ENCODE measurements at places on chromosomes 12 and 14.

DNA sequence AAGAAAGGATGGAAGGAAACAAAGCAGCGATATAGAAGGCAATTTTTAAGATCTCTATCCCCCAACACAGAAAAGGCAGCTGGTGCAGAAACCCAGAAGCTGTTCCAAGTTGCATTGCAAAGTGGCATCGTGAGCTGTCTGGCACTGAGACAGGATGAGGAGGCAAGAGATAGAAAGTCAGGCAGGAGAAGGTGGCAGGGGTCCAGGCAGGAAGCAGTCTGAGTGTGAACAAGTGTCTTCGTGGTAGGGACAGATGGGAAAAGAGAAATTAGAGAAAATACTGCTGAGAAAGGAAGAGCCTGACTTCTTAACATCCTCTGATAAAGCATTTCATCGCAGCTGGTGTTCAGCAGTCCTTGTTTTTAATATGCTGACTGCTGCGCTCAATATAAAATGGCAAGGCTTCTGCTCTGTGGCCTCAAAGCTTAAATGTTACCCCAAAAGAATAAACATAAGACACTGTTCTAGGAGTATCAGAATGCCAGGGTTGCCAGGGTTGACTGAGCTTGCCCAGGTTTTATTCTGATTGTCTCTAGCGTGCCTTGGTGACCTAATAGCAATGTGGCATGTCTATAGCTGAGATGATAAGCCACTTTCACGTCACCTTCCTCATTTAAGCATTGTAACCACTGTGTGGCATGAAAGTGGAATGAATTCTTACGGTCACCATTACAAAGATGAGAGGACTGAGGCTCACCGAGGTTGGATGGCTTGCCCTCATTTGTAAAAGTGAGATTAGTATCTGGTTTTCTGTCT lies 397.6 kb downstream of the NUAK1 start:
- peak overlapping the region; percentile 71 for H3K27ac ChIP-seq
- H3K27me3 ChIP-seq, result no peaks in the 10 kb centered on the region
- H3K36me3 ChIP-seq, result no peaks in the 10 kb centered on the region
- H3K4me1 ChIP-seq, result peaks cover 73% of the 10 kb centered on the region
- no peak overlapping the region for H3K4me3 ChIP-seq

DNA sequence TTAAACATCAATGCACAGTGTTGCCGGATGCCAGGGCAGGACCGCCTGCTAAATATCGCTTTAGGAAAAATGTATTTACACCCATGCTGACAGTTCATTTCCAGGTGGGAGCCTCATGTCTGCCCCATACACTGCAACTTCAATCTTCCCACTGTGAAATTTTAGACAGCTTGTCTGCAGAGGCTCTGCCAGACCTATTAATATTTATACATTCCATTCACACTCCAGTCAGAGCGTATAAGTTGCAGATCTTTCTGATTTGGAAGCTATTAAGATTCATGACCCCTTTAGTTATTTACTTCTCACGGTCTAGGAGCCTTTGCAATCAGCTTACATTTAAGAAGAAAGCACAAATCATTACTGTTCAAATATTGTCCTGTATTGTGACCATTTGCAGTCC lies 357.4 kb downstream of the ATP23 start:
- DNase-seq, result no peak
- no peaks in the 10 kb centered on the region for H3K36me3 ChIP-seq
- H3K4me3 ChIP-seq, result no peak overlapping the region
- no peaks in the 10 kb centered on the region for H3K27me3 ChIP-seq

GRCh38 chr12:53781228-53781801 lies 29.5 kb upstream of the CISTR start:
- H3K27ac ChIP-seq, result no peak overlapping the region
- H3K4me1 ChIP-seq, result no peaks in the 10 kb centered on the region
- H3K36me3 ChIP-seq, result no peaks in the 10 kb centered on the region
- H3K4me3 ChIP-seq, result no peak overlapping the region
- no peaks in the 10 kb centered on the region for H3K27me3 ChIP-seq

DNA sequence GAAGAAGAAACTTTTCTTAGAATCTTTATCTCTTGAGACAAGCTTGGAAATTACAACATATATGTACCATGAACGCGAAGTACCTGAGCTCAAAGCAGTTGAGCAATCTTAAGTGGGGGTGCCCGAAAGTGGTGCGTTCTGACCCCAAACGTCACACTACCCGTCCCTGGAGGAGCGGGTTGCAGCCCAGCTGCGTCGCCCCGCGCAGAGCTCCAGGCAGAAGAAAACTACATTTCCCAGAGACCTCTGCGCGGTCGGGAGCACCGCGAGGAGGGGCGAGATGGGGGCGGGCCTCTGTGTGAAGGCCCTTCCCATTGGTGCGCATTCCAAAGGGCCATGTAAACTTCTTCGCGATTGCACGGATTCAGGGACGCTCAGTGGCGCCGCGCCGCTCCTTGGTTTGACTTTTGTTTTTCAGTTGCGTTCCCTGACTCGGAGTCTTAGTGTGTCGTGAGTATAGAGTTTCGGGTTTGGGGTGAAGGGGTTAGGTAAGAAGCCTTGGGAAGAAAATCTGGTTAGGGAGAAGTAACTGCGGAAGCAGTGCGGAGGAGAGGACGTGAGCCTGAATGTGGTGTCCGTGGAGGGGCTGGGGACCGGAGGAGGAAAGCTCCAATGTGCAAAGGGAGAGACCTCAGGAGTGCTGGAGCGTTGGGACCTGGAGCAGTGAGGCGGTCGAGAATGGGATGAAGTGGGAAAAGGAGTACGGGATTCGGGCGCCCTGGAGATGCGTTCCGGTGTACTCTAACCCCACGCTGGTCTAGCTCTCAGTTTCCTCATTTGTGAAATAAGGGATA lies at the start of gene CCDC77:
Gene CCDC77 (plus strand): TSS at position 410 of the 794 bp plus-strand sequence. CDS start 7,740 bp downstream, outside the sequence.
- peaks cover 15% of the 10 kb centered on the region for H3K4me1 ChIP-seq
- H3K27me3 ChIP-seq, result no peaks in the 10 kb centered on the region
- peak within 1 kb of the TSS; percentile 63 for H3K4me3 ChIP-seq
- no peaks in the 10 kb centered on the region for H3K36me3 ChIP-seq
- H3K27ac ChIP-seq, result peak within 1 kb of the TSS; percentile 62

- no peak overlapping the region for H3K27ac ChIP-seq
- no peak overlapping the region for H3K4me3 ChIP-seq
- H3K36me3 ChIP-seq, result peaks cover 31% of the 10 kb centered on the region
- H3K4me1 ChIP-seq, result peaks cover 8% of the 10 kb centered on the region
Observed at GRCh38 chr14:52014601-52015267, 25.4 kb downstream of the RTRAF start.

DNA sequence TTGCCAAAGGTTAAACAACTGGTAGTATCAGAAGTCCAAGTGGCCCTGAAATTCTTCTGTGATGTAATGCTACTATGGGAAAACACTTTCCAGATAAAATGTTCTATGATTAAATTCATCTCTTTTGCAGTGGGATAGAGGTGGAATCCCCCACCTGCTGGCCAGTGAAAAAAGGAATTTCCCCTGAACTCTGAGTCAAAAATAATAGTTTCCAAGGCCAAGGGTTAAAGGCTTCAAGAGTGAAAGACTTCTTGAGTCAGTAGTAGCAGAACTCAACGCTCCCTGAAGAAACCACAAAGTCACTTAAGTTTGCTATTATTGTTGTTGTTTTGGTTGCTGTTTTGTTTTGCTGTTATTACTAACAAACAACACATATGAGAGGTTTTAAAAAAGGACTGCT lies 330.8 kb downstream of the SOX5 start:
- H3K4me1 ChIP-seq, result peaks cover 17% of the 10 kb centered on the region
- no peak for DNase-seq
- no peaks in the 10 kb centered on the region for H3K36me3 ChIP-seq
- no peak overlapping the region for H3K27ac ChIP-seq
- H3K4me3 ChIP-seq, result no peak overlapping the region
- no peaks in the 10 kb centered on the region for H3K27me3 ChIP-seq

- H3K4me1 ChIP-seq, result no peaks in the 10 kb centered on the region
- no peaks in the 10 kb centered on the region for H3K27me3 ChIP-seq
- H3K27ac ChIP-seq, result no peak overlapping the region
- H3K36me3 ChIP-seq, result no peaks in the 10 kb centered on the region
- H3K4me3 ChIP-seq, result no peak overlapping the region
Observed at GRCh38 chr12:91965781-91966180, 179.9 kb downstream of the BTG1 start.

DNA sequence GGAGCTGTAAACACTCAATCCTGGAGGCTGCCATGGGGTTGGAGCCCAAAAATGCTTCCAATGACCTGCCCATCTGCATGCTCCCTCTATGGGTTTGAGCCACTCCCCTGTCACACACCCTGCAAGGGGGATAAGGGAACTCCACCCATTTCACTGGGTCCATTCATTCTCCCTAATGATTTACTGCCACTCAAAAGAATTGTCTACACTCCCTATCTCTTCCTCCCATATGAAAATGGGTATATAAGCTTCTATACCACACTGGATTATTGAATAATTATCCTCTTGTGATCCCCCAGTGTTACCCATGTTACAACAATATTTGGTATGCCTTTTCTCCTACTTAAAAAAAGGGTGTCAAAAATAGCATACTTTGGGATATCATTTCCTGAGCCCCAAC lies 260.8 kb upstream of the CCDC196 start:
- H3K4me1 ChIP-seq, result no peaks in the 10 kb centered on the region
- no peaks in the 10 kb centered on the region for H3K36me3 ChIP-seq
- DNase-seq, result no peak

DNA sequence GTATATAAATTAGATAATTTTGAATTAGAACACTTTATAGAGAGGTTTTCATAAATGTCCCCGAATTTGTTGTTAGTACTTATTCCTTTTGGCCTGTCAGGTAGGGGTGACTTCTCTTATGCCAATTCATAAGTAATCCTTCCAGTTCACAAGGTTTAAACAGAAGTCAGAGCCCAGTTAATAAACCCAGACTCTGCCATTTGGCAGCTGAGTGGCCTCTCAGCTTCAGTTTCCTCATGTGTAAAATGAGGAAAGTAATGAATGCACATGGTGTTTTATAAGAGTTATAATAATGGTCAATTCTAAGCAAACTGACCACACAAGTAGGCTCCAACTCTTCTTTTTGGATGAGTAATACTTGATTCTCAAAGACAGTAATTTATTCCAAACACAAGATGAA lies 10.3 kb downstream of the MTERF2 start:
- no peak overlapping the region for H3K27ac ChIP-seq
- H3K4me3 ChIP-seq, result no peak overlapping the region
- peaks cover 4% of the 10 kb centered on the region for H3K36me3 ChIP-seq
- H3K4me1 ChIP-seq, result peaks cover 16% of the 10 kb centered on the region

GRCh38 chr12:54147186-54147585 lies 41.6 kb downstream of the SMUG1 start:
- no peaks in the 10 kb centered on the region for H3K36me3 ChIP-seq
- H3K4me3 ChIP-seq, result peak overlapping the region; percentile 8
- peak overlapping the region; percentile 53 for H3K27ac ChIP-seq
- H3K27me3 ChIP-seq, result no peaks in the 10 kb centered on the region
- no peak for DNase-seq

GRCh38 chr12:99618657-99619056 lies 28.9 kb upstream of the GARIN6 start:
- H3K4me1 ChIP-seq, result no peaks in the 10 kb centered on the region
- H3K4me3 ChIP-seq, result no peak overlapping the region
- DNase-seq, result no peak
- H3K27me3 ChIP-seq, result no peaks in the 10 kb centered on the region

DNA sequence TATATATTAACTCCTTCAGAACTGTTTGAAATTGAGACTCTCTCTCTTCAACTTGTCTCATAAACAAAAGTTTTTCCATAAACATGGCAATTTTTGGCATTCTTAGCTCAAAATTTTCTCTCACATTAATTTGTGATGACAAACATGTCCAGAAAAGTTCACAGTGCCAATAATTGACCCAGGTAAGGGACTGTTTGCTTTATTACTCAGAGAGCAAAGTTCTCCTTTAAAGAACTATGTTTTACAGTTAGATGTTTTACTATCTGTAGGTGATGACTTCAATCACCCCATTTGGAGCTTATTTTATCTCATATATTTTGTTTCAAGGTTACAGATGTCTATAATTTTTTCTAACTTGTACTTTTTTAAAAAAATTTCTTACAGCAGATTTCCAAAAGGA lies 855.6 kb downstream of the SLC16A7 start:
- DNase-seq, result no peak
- H3K36me3 ChIP-seq, result no peaks in the 10 kb centered on the region
- no peaks in the 10 kb centered on the region for H3K27me3 ChIP-seq
- H3K4me3 ChIP-seq, result no peak overlapping the region
- H3K27ac ChIP-seq, result no peak overlapping the region

DNA sequence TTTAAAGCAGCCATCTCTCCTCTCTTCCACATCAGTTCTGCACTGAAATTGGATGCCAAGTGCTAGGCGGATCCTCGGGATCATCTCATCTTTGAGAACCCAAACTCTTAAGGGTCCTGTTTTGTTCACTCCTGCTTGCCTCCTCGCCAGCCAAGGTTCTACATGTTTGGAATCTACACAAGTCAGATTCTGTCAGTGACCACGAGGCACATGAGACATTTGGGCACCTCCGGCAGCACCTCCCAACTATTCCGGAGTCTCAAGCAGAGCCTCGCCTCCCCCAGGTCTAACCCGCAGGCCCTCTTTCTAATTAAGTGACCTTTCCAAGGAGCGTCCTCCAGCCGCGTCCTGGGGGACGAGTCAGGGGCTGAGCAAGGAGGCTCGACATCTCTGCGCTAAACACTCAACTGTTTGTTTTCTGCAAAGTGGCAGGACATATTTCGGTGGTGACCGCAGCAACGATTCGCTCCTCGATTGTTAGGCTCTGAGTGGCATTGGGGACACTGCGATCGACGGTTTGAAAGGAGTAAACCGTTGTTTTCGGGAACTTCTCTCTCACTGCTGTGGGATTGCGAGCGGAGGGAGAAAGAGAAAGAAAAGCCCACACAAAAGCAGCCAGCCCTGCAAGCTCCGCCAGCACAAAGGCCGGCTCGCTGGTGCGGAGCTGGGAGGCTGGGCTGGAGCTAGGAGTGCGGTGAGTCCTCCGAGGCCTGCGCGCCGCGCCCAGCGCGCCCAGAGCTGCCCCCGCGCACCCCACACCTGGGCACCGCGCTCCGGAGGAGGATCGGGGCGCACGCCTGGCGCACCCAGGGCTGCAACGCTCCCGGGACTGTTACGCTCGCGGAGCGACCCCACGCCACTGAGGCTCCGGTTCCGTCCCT lies 640 bp downstream of the ARMH4 start:
- peaks cover 14% of the 10 kb centered on the region for H3K4me1 ChIP-seq
- H3K27ac ChIP-seq, result peak overlapping the region; percentile 73
- peak; percentile 23 for DNase-seq
- no peaks in the 10 kb centered on the region for H3K27me3 ChIP-seq
- H3K36me3 ChIP-seq, result no peaks in the 10 kb centered on the region

DNA sequence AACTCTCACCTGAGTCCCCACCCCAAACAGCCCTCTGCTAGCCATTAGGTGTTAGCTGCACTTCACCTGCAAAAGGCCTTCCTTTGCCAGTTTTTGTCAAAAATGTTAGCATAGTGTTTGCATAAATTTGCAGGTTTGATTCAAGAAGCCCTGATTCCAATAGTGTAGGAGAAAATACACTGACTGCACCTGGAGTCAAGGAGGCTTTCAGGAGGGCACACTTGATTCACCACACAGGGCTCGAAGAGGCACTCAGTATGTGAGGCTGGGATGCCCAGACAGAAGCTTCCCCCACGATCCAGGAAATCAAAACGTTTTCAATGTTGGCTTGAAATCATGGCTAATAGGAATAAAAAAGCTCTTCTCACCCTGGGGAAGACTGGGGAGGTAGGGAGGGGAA lies 40.5 kb upstream of the DDX11 start:
- no peaks in the 10 kb centered on the region for H3K4me1 ChIP-seq
- H3K27ac ChIP-seq, result no peak overlapping the region
- H3K27me3 ChIP-seq, result no peaks in the 10 kb centered on the region
- no peak overlapping the region for H3K4me3 ChIP-seq
